ENCODE measurements at places on chromosomes 11 and 22.

GRCh38 chr11:22869325-22869724 is 9.1 kb upstream of the CCDC179 start:
- no peak for DNase-seq

DNA sequence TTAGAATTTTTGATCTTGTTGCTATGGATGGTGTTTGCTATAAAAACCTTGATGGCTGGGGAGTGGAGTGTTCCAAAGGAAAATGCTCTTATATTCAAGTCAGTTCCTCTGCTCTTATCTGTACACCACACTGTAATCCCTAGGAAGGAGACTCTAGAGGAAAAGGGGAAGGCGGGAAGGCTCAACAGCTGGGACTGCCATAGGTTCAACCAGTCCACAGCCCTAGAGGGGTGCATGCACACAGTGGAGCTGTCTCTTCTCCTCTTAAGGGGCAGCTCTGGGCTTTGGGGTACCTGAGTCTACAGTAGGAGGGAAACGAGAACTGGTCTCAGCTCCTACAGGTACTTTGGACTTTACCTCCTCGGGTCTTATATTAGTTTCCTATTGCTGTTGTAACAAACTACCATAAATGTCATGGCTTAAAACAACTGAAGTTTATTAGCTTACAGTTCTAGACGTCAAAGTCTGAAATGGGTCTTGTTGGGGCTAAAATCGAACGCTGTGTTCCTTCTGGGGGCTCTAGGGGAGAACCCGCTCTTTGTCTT is 77.2 kb upstream of the ZBED5 start:
- DNase-seq = no peak

GRCh38 chr22:22123960-22124278 is 120.7 kb upstream of the VPREB1 start:
- no peak for DNase-seq

- DNase-seq = no peak
These were observed 337.2 kb upstream of the DDI1 start for GRCh38 chr11:103699216-103699615.

- DNase-seq = no peak
These were observed 71.8 kb downstream of the UBASH3B start for GRCh38 chr11:122727101-122727929.
